Left lobe of liver (tissue), 2 donors: ENCODE measurements at places on chromosomes 7 and 10. TPM values are rescaled to one million over a fixed set of nuclear protein-coding genes. Genes with fewer than 3 reads are reported as not detected.

GRCh38 chr7:65731562-65732035, 141.3 kb upstream of the VKORC1L1 start:
- DNase-seq = no peak

GRCh38 chr10:34575882-34576281, 239.2 kb downstream of the PARD3 start:
- DNase-seq = no peak

DNA sequence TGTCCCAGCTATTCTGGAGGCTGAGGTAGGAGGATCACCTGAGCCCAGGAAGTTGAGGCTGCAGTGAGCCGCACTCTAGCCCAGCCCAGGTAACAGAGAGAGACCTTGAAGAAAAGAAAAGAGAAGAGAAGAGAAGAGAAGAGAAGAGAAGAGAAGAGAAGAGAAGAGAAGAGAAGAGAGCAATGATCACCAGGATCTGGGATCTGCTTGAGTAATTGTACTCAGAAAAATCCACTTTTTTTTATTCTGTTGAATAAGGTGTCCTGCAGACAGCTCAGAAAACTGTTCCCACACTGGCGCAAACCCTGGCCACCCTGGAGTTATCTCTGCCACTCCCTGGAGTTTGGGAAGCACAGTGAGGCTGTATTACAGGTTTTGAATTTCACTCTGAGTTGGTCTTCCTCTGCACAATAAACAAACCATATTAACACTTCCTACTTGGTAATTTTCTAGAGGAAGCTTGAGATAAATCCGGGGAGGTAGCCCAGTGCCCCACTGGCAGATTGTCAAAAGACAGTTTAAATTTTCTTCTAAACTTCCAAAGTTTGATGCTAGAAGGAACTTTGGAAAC, 9.6 kb upstream of the OAT start:
- no peak for DNase-seq

GRCh38 chr7:42831006-42831717, 80.7 kb downstream of the C7orf25 start:
- DNase-seq = no peak

CDHR1 gene
- total RNA-seq = 0.13 TPM

DNA sequence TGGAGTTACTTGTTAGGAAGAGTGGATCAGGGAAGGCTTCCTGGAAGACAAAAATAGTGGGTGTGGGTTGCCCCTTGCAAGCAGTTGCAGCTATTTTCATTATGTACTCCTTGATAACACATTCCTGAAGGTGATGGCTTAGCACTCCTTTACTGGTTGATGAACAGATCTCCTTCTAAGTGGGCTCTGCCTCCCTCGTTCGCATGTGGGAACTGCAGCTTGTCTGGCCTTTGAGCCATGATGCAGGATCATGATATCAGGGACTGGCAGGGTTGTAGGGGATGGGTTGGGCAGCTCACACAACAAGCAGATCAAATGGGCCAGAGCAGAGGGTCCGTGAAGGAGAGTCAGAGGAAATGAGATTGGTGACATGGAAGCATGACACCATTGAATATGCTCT, 28.8 kb upstream of the LRRC4 start:
- no peak for DNase-seq

DNA sequence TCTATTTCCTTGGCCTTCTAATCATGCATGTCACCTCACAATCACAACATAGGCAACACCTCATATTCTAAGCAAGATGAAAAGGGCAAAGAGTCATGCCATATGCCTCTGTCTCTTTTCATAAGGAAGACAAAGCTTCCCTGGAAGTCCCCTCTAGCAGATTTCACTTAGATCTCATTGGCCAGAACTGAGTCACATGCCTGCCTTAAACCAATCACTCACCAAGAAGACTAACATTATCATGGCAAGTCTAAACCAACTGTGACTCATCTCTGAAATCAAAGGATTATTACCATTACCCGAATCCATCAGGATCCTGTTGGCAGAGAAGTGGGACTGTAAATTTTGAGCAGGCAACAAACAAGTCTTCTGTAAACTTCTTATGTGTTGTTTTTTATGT, 27.8 kb downstream of the CAV1 start:
- no peak for DNase-seq

CTNNA3 gene
- 1.5 TPM for total RNA-seq

GRCh38 chr10:51162002-51162401, 87.7 kb downstream of the PRKG1 start:
- no peak for DNase-seq

DNA sequence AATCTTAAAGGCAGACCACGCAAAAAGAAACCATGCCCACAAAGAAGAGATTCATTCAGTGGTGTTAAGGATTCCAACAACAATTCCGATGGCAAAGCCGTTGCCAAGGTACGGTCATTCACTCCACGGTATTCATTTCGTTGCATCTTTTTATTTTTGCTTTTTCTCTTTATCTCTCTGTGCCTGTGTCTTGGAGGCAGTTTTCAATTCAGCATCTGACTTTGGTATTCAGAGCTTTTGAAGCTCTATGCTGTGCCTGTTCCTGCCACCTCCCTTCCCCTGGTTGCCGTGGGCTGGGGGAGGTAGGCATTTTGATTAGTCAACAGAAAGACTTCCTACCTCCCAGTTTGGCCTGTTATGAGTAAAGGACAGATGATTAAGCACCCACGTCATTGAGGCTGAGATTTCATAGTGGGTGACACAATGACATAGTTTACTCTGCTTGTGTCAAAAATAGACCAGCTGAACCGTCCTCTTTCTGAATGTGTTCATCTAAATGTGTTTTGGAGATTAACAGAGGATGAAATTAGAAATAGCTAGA, 149.5 kb downstream of the ARID5B start:
- DNase-seq = no peak

ADAMTS14 gene
- 0.15 TPM for total RNA-seq

DNA sequence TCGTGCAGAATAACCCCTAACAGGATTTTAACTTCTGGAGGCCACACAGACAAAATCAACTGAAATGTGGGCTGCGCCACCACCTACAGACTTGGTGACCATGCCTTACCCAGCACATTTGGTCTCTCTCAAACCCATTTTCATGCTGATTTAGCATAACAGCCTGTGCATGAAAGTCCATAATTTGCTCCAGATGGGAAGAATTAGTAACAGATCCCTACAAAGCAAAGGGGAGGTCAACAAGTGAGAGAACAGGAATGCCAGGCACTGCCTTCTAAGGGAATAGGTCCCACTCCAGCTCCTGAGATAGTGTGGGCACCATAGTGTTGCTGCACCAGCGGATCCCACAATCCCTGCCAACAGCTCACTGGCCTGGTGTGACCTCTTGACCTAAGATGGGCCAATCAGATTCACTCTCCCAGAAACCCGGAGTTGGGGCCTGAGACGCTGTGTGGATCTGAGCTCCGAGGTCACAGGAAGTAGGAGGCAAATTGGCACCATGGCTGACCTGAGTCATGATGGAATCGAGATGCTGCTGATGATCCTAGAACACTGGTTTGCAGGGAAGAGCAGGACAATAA, 32.4 kb downstream of the SLIT1 start:
- no peak for DNase-seq

GRCh38 chr7:86600506-86601290, 43.0 kb upstream of the GRM3 start:
- no peak for DNase-seq

DNA sequence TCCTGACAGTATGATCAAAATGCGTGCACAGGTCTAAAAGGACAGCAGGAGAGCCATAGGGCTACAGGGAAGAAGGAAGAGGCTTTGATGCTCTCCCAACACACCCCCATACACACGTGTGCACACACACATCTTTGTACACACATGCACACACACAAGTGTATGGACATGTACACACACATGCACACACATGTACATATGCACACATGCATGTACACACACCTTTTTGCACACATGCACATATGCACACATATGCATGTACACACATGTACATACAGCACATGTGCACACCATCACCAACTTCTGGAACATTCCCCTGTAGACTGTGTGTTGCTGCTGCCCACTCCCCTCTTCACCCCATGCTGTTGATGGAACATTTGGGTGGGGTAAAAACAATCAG, 255.6 kb upstream of the CTBP2 start:
- no peak for DNase-seq

ADIRF gene
- 79.3 TPM for total RNA-seq

DNA sequence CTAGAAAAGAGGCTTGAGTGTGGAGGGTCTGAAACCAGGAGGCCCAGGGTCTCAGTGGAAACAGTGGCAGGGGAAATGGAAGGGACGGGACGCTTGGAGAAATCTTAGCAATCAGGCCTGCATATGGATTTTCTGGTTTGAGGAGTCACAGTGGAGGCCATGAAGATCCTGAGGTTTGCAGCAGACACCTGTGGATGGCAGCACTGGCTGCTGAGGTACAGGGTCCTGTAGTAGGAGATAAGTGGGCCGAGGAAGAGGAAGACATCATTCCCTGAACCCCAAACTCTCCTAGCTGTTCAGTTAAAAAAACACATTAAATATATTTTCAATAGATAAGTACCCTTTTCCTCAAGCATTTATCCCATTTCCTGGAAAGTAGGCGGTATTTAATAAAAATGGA, 208.8 kb upstream of the IGFBP3 start:
- no peak for DNase-seq

DNA sequence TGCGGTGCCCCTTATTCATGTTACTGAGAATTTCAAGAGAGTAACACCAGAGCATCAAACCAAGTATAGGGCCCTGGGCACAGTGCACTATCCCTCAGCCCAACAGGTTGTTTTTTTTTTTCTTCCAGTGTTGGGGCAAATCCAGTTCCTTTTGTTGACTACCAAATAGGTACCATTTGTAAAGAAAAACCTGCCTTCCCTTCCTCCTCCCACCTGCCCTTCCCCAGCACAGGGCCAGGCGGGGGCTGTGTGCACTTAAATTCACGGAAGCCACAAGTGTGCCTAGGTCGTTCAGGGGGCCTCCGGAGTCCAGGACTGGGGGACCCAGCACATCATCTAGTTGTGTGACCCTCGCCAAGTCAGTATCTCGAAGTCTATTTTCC, 595 bp upstream of the SFXN4 start:
- DNase-seq = no peak
